ENCODE measurements at places on chromosomes 16 and 17.

DNA sequence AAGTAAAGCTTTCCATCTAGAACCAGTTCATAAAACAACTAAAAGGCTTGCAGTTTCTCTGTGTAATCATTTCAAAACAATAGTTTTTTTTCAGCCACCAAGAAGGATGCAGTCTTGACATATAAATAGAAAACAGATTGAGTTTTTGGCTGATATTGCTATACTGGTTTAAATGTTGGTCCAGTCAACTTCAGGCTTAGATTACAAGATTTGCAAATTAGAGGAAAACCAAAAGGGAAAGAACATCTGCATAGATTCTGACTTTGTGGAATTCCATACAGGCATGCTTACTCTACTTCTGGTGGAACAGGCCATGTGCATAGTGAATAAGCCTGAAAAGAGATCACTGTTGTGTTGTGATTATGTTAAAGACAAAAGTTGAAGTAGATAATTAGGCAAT lies 150.3 kb downstream of the BCAS3 start:
- DNase-seq = no peak

DNA sequence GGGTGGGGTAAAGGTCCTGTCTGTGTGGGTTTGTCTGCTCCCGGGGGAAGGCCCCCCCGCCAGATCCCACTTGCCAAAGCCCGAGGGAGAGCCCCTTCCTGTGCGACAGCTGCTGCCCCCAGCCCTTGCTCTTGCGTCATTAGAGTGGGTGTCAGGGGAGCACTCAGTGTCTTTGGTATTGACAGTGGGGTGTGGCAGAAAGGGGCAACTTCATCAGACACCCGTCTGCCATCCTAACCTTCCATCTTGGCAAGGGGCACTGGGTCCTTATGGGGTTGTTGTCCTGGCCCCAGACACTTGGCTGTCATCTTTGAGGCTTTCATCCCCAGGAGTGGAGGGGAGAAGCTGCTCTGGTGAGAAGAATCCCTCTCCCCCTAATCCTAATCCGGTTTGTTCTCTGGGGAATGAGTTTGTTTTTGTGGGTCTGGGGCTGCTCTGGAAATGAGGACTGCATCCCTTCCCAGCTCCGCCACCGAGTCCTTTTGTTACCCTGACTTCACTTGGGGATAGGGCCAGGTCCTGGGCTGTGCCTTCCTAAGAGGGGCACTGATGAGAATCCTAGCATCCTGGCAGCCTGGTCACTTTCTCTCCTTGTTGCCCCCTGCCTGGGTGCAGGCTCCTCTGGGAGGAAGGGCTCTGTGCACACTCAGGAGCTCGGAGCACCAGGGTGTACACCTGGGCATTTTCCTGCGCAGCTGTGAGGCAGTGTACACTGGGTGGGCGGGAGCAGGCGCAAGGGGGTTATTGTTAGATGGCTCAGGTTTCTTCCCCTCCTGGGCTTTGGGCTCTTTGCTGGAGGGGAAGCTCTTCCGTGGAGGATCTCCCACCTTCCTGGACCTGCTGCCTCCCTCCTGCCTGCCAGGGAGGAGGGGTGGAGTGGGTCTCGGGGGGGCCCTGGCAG lies 21.1 kb downstream of the GJD3 start:
- no peak for DNase-seq

GRCh38 chr16:80733407-80733806 lies 71.0 kb downstream of the CDYL2 start:
- DNase-seq = no peak

DNA sequence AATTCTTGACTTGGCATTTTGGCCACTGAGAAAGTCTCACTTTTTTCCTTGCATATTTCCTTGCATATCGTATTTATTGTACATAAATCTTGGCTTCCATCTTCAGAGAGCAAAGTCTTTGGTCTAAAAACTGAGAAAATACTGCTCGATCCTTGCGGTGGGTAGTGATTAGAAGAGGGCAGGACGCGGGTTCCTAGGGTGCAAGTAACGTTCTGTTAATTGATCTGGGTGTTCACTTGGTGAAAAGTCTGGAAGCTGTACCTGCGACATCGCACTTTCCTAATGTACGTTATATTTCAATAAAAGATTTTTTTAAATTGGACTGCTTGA lies 758 bp upstream of the UBALD2 start:
- DNase-seq = no peak

- no peak for DNase-seq
These were observed 1.5 kb upstream of the SOX8 start for GRCh38 chr16:979859-980594.

DNA sequence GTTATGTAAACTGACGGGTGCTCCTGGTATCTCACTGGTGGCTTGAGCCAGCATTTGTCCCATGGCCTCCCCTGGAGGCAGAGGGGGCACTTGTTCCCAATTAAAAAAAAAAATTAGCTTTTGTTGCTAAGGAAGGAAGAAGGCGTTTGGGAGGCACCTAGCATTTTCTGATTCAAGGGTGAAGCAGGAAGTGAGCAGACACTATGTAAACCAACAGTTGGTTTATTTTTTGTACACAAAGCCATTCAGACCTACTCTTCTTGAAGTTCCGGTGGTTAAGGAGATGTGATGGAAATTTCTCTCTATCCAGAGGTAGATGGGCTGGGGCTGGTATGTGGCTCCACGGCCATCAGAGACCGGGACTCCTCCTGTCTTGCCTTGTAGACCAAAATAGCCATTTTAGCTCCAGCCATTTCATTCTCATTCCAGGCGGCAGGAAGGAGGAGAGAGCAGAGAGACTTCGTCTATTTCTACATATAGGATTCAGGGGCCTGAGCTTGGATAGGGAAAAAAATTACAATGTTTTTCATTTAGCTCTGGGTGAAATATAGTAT lies 103.0 kb downstream of the SNX29 start:
- DNase-seq = no peak

- DNase-seq = no peak
These were observed 684 bp downstream of the SLX4 start for GRCh38 chr16:3610698-3611145.

GRCh38 chr16:4674926-4675530 lies 18.3 kb upstream of the NUDT16L1 start:
- DNase-seq = no peak

GRCh38 chr16:83215406-83216001 lies 588.7 kb downstream of the CDH13 start:
- DNase-seq = no peak

GRCh38 chr16:13561291-13562070 lies 358.5 kb upstream of the ERCC4 start:
- no peak for DNase-seq

DNA sequence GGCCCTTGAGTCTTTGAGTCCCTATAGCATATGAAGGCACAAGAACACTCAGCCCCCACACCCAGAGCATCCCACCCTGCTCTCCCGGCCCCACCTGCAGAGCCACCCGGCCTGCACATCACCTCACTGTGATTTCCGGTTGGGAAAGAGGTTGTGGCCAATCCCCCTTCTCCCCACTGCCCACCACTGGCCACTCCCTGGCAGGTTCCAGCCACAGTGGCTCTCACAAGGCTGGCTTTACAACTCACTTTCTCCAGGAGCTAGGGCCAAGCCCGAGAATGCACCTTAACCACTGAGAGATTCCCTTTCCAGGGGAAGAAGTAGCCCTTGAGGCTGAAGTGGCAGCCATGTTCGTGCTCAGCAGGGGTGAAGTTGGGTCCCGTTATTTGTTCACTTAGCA lies 123.9 kb downstream of the C16orf78 start:
- no peak for DNase-seq

- DNase-seq = no peak
These were observed 41.7 kb downstream of the RMI2 start for GRCh38 chr16:11386791-11387546.

- no peak for DNase-seq
These were observed 47.5 kb downstream of the CA10 start for GRCh38 chr17:52110923-52111581.

GRCh38 chr16:54649876-54650275 lies 280.8 kb upstream of the IRX5 start:
- DNase-seq = no peak

DNA sequence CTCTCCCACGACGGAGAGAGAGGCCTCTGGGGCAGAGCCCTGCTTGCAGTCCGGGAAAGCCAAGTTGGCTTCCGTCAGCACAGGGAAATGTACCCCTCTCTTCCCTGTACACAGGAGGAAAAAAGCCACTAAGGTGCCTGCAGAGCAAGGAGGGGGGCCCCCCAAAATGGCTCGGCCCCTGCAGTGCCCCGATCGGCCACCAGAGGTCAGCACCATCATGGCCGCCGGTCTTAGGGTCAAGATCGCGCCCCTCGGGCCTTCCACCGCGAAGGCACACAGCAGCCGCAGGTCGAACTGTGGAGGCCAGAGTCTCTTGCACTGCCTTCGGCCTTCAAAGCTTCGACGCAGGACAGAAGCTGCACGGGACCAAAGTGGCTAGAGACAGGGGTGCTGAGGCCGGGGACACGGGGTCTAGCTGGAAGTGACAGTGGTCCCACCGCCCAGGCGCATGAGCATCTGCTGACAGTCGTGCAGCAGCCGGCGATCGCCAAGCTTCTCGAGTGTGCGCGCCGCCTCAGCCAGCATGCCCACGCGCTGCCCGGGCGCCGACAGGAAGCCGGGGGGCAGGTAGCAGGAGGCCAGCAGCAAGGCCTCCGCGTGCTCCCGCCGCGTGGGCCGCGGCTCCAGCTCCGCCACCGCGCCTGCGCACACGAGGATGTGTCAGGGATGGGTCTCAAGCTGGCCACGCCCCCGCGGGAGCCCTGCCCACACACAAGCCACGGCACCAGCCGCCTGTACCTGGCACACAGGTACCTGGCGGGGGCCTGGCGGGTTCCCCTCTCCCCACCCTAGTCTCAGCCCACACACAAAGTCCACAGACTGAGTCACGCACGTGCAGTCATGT lies 24.4 kb downstream of the SREBF1 start:
- no peak for DNase-seq

DNA sequence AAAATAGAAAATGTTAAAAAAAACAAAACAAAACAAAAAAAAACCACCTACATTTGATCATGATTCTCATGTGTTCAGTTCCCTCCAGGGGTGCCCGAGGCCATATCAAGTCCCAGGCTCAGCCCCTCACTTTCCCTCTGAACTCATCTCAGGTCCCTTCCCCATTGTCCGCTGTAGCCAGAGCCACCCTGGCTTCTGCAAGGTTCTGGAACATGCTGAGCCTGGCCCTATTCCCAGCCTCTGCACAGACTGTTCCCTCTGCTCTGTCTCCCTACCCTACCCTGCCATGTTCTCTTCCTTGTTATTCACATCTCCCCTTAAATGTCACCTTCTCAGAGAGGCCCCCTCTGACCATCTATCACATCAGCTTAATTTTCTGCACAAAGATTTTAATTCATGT lies 46.9 kb downstream of the TK2 start:
- DNase-seq = no peak

GRCh38 chr16:10314811-10315210 lies 71.0 kb upstream of the ATF7IP2 start:
- DNase-seq = no peak
